Left kidney (tissue), 8 donors: ENCODE measurements at places on chromosomes 13 and 19. TPM values are rescaled to one million over a fixed set of nuclear protein-coding genes. Genes with fewer than 3 reads are reported as not detected.

Gene ERICH6B
- 4.0 TPM for polyA plus RNA-seq

GRCh38 chr13:47932950-47933923 is 67.8 kb downstream of the SUCLA2 start:
- DNase-seq: peak; percentile 15

DNA sequence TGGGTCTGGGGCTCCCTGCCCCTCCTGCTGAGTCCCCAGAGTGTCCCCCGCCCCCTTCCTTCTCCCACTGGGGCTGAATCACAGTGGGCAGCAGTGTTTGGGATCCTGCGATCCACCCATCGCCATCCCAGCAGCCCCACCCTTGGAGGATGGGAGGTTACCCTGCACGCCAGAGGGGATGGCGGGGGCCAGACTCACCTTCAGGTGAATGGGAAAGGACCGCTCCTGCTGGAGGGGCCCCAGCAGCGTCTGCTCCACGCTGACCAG is 569 bp downstream of the DLEU7 start:
- no peak for DNase-seq

Gene RASA3
- polyA plus RNA-seq: 11.5 TPM

Gene ZNF444
- polyA plus RNA-seq: 28.5 TPM

DNA sequence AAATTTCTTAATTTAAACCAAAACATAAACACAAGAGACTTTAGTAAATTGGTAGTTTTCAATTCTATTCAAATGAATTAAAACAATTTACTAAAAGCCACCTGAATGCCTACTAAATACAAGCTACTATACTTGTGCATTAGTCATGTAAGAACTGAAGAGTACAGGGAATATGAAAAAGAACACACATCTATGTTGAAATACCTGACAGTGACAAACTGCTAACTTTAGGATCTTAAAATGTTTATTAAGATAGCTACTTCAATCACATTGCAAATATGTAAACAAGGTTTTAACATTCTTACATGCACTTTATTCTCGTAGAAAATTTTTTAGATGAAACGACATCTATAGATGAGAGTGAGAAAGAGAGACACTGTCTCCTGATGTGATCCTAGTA is 4.1 kb downstream of the SPRYD7 start:
- DNase-seq: no peak

DNA sequence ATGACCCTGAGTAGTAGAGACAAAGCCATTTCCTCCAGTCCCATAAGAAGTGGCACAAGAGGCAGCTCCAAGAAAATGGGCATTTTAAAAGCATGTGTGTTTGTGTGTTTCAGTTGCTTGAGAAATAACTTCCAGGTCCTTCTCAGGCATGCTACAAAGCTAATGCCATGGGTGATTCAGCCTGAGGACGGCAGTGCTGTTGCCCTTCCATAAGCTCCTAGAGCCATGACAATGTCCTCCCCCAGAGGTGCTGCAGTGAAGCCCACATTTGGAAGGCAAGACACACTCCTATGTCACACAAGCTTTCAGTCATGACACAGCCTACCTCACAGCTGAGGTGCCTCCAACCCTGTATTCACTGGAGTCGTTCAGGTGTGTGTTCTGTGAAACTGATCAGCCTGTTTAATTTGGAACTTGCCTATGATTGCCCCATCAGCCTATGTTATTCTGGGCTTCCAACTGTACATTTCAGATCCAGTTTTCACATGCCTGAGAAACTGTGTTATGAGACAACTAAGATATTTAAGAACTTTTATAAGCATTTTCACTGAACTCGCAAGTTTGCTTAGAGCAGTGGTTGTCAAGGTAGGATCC is 213.6 kb downstream of the FOXO1 start:
- DNase-seq: no peak

- no peak for DNase-seq
Measured at GRCh38 chr19:27767234-27767633, 1445.7 kb downstream of the UQCRFS1 start.

Gene TEAD2
- 92.8 TPM for polyA plus RNA-seq

DNA sequence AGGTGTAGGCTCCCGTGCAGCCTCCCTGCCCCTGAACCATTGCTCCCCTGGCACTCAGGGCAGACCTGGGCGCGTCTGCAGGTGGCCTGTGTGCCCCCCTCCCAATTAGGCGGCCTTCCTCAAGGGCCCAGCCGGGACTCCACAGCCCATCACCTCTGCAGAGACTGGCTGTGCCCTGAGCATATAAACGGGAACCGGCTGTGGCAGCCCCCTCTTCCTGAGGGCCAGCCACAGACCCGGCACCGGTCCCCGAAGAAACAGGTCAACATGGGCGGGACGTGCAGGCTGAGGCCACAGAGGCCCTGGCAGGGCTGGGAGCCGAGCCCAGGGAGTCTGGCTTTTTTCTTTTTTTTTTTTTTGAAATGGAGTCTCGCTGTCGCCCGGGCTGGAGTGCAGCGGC is 12.0 kb downstream of the PIAS4 start:
- no peak for DNase-seq

DNA sequence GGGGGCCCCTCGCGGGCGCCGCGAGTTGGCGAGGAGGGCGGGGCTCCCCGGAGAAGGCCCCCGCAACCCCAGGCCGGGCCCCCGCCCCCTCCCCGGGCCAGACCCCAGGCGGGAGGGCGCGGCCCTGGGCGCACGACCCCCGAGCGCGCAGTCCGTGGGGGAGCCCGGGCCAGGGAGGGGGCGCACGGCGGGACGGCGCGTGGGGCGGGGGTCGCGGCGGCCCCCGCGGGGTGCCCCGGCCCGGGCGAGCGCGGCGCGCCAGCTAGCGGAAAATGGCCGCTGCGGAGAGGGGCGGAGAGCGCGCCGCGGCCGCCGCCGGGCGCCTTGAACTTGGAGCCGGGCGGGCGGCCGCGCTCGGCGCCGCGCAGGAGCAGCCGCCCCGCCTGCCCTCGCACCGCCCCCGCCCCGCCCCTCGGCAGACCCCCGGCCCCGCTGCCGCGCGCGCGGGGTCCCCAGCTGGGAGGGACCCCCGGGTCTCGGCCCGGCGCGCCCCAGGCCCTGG is 6.4 kb upstream of the NFIC start:
- DNase-seq: no peak

DNA sequence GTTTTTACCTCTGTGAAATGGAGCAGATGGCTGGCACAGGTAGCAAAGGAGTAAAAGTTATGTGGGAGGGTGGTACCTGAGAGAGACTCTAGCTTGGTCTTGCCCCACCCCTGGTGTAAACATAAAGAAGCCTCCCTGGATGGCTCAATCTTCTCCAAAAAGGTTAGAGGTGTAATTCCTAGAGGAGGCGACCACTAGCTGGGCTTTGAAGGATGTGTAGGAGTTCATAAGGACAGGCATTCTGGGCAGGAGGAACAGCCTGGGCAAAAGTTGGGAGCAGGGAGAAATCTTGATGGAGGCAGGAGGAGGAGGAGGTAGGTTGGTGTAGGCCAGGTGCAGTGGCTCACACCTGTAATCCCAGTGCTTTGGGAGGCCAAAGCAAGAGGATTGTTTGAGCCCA is 7.8 kb upstream of the ICAM4 start:
- no peak for DNase-seq

- DNase-seq: no peak
Measured at GRCh38 chr13:39789451-39789850, 134.0 kb downstream of the COG6 start.

Gene CGB1
- not detected for polyA plus RNA-seq

Gene SMIM44
- not detected for polyA plus RNA-seq

DNA sequence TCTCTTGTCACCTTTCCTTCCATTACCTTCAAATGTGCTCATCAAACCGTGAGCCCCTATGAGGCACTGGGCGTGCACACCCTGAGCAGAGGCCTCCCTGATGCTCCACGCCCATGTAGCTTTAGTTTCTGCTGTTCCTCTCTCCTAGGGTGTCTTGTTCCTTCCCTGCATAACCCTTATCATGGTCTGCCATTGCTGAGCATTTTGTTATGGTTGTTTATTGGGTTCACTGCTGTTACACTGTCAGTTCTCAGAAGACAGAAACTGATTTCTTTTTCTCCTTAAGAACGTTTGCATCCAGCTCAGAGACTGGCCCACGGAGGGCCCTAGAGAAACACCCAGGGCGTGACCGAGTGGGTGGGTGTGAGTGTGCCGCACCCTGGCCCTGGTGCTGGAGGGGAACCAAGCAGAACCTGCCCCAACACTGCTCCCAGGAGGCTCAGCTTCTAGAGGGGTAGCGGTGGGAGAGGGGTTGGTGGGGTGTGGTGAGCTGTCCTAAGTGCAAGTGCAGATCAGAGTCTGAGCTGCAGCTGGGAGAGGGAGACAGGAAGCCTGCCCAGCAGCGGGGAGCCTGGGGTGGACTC is 61.4 kb upstream of the URI1 start:
- no peak for DNase-seq

Gene PRTN3
- 0.67 TPM for polyA plus RNA-seq

DNA sequence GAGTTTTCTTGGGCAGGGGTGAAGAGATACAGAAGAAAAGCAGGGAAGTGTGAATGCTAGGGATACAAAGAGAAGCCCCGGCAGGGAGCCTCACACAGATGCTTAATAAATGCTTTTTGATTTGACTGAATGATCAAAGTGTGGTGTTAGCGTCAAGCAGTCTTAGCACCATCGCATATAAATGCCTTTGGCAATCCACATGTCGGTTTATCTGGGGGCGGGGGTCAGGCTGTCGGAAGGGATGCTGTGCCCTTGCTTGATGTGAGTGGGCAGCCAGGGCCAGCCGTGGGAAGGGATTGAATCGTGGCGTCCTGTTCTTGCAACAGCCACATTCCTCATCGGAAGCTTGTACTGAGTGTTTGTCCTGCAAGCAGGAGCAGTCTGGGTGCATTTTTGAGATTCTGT is 173.1 kb downstream of the LACC1 start:
- no peak for DNase-seq

GRCh38 chr19:3977242-3978143 is 6.6 kb upstream of the DAPK3 start:
- no peak for DNase-seq

DNA sequence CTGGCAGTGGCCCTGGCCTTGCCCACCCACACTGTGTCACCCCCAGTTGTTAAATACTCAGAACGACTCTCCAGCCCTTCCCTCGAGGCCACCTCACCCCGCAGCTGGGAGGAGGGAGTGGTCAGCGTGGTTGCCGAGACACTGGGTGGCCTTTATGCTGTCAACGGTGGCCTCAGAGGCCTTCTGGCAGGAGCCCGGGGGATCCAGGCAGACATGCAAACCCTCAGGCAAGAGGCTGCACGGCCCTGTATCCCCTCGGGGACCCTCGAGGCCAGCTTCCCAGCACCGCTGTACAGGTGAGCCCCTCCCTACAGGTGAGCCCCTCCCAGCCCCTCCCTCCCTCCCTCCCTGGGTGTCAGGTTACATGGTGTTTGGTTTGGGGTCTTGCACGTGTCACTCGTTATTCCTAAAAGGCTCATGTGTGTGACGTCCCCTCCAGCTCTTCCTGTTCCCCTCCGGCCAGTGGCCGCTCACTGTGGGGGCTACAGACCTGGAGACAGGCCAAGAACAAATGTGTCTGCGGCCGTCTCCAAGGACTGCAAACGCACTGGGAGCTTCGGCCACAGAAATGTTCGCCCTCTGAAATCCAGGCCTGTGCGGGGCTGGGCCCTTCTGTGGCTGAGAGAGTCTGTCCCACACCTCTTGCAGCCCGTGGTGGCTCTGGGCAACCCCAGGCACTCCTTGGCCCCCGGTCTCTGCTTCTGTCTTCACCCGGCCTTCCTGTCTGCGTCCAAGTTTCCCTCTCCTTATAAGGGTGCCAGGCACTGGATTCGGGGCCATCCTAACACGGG is at the start of gene TEKTIP1:
TEKTIP1 (plus strand) TSS at position 210 of the 791 bp plus-strand sequence; CDS start at position 214, 4 bp downstream.
- no peak for DNase-seq

DNA sequence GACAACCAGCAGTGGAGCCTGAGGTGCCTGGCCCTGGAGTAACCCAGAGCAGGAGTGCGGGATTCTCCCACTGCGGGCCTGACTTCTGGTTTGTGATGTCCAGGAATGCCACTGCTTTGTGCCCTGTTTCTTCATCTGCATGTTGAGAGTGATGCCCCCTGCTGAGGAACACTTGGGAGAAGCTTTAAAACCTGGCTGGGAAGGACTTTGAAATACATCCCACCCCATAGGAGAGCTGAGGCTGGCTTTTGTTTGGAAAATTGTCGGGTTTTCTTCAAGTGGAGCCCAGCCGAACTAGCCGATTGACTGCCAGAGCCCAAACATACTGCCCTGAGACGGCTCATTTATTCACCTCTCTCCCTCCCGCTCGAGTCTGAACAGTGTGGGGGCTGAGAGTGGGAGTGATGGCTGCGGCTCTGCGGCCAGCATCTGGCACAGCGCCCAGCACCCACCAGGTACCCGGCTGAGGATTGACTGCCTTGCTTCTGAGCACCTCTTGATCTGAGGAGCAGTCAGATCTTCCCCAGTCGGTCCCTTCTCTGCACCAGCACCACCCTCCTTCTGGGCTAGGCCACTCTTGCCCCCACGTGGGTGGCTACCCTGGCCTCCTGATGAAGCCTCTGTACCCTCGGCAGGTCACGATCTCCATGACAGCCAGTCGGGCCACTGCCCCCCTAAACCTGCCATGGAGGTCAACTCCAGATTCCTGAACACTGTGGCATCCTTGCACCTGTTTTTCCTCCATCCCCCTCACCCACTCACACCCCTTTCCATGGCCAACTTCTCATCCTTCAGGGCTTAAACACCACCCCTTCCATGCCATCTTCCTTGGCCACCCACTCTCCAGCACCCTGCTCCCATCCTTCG is 148.9 kb downstream of the SIPA1L3 start:
- no peak for DNase-seq

Gene SOHLH2
- polyA plus RNA-seq: 4.8 TPM

- no peak for DNase-seq
Measured at GRCh38 chr13:34114581-34114980, 296.6 kb downstream of the RFC3 start.

GRCh38 chr19:46186101-46186716 is 38.2 kb downstream of the IGFL2 start:
- no peak for DNase-seq
